ENCODE measurements at places on chromosomes 5 and 9. TPM values are rescaled to one million over a fixed set of nuclear protein-coding genes. Genes with fewer than 3 reads are reported as not detected.
A peak's percentile ranks its signal among the peaks of the same experiment; 100 is the strongest.

DNA sequence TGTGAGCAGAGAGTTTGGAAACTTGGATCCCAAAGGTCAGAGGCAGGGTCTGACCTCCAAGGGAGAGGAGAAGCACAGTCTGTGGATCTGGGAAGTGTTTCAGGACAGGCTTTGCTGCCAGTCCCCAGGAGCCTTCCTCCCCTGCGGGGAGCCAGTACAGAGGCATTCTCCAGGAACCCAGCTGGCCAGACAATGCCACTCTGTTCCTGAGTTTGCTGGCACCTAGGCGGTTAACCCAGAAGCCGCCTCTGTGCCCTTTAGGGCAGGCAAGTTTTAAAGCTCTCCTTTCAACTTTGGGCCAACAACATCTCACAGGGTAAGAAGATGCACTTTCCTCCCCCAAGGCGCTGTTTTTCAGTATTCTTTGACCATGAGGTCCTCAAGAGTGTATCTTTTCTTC, 37.0 kb upstream of the FGF1 start:
- no peak for DNase-seq

GRCh38 chr5:60338846-60339245, 361.1 kb downstream of the DEPDC1B start:
- DNase-seq, result no peak

DNA sequence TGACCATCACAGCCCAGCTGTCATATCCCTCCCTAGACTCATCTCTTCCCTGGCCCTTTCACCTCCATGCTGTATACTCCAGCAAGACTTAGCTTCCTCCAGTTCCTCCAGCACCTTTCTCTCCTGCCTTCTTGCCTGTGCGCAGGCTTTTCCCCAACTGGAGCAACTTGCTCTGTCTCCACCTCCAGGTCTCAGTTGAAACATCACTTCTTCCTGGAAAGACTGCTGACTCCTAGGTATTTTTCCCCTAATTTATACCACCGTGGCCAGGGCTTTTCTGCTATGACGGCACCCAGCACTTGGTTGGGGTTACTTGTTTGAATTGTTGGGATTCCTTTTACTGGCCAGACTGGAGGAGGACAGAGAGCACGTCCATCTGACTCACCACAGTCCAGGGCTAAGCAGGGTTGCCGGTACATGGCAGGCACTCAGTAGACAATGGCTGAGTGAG, 67.5 kb downstream of the KCNIP1 start:
- no peak for DNase-seq

- no peak for DNase-seq
These were observed 273.4 kb downstream of the SLIT3 start for GRCh38 chr5:169027501-169028061.

GRCh38 chr9:109085510-109085909, 34.2 kb downstream of the TMEM245 start:
- peak; percentile 28 for DNase-seq

DNA sequence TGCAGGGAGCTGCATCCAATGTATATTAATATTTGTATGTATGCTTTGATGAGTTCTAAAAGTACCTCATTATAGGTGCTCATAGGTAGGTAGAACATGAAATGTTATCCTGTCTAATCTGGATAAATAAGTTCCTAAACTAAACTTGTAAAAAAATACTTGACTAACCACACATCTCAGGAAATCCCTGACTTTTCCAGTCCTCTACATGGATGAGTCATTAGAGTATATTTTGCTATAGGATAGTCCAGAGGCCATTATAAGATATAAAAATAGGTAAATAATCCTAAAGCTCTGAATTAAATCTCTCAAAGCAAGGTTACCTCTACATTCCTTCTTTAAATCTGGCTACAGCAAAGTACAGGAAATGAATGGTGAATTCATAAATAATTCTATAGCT, 404.3 kb downstream of the RAB3C start:
- no peak for DNase-seq

WDR38 gene
- total RNA-seq, result not detected

NXNL2 gene
- total RNA-seq, result 1.9 TPM

FBN2 gene
- 0.82 TPM for total RNA-seq

DAB2IP gene
- total RNA-seq, result 51.6 TPM
